Esophagus muscularis mucosa (tissue), 4 donors: ENCODE measurements at places on chromosomes 7 and 10.

DNA sequence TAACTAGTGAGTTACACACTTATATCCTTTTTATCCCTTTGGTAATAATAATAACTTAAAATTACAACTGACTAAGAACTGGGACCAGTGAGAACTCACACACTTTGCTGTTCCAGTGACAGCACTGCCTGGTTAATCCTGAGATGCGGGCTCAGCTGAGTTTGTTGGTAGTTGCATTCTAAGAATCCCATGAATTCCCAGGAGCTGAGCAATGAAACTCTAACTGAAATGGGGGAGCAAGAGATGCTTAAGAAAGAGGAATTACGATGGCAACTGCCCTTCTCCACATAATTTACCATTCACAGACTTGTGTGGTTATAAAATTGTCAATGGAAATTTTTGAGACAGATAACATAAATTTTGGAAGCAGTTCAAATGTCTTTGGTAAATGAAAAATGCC lies 659.4 kb downstream of the MAGI2 start:
- no peak for DNase-seq

- no peak for DNase-seq
Observed at GRCh38 chr7:149736478-149737360, 36.7 kb downstream of the ZNF467 start.

- no peak for DNase-seq
Observed at GRCh38 chr10:63518690-63519288, 2.4 kb upstream of the REEP3 start.

DNA sequence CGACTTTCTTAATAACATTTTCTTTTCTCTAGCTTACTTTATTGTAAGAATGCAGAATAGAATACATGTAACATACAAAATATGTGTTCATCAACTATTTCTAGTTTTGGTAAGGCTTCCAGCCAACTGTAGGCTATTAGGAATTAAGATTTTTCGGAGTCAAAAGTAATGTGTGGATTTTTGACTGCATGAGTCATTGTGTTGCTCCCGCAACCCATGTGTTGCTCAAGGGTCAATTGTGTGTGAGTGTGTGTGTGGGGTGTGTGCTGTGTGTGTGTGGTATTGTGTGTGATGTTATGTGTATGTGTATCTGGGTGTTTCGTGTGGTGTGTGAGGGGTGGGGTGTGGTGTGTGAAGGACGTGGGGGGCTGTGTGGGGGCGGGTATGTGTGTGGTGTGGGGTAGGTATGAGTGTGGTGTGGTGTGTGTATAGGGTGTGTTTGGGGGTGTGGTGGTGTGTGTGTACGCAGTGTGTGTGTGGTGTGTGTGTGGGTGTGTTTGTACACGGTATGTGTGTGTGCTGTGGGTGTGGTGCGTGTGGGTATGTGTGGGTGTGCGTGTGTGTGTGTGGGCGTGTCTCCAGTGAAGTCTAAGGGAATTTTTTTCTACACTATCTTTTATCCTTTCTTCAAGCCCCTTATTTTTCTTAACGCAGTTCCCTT lies 60.5 kb downstream of the RSU1 start:
- DNase-seq, result peak; percentile 37

DNA sequence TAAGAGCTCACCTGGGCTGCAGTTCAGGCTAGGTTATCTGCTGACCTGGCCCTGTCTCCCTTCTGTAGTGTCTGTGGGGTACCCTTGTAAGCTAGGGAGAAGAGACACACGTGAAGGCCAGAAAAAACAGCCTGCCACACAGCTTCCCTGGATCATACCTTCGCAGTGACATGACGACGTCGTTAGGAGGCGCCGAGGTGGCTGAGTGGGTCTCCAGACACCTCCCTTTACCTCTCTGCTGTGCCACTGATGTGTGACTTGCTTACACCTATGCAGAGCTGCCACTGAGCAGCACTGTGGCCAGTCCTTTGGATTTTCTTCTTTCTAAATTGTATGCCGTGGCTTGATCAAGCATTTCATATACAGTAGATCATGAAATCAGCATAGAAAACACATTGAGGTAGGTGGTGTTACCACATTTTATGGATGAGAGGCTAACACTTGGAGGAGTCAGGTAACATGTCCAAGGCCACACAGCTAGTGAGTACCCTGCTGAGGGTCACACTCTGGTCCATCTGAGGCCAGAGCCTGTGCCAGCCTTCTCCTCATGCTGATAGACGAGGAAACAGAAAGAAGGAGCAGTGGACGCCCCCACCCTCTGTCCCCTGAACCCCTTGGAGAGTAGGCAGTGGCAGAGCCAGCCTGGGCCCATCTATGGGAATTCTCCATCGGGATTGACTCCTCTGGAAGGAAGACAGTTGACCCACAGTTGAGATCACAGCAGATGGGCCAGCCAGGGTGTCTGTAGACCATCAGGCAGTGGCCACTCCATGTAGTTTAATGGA lies 23.1 kb downstream of the HTRA1 start:
- no peak for DNase-seq

- no peak for DNase-seq
Observed at GRCh38 chr10:7872041-7872442, 53.7 kb downstream of the TAF3 start.

DNA sequence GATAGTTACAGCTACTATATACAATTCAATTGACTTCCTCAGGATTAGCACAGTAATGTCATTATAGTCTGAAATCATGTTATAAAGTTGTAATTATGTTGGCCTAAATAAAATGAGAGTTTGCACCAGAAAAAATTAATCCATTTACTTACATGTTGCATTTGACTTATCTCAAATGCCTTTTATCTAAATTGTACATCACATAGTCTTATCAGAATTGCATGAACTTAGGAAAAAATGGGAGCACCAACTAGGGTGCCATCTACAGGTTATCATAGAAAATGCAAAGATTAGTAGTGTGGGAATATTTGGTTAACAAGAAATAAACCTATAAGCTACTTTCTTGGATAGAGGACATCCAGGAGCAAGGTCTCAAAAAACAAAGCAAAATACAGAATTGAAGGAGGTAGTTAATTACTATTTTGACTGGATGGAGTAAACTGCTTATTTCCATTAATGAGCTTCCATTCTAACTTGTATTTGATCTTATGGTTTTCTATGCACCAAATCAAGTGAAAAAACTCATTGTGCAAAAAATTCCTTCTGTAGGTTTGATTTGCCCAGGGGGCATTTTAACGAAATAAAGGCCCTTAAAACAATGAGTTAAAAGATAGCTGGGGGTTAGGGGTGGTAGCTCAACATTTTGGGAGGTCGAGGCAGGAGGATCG lies 60.0 kb upstream of the ORC5 start:
- no peak for DNase-seq

DNA sequence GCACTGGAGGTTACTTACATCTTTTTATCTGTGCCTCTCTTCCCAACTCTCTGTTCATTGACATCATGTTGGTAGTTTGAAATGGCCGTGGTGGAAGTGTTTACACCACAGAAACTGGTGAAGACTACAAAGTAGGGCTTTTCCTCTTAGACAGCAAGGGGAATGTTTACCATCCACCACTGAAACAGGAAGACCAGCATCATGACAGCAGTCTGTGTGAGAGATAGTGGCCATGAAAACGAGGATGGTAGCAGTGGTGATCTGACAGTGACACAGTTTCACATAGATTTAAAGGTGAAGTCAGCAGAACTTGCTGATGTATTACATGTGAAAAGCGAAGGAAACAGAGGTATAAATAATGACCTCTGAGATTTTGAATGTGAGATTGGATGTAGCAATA lies 115.7 kb downstream of the CCDC71L start:
- peak; percentile 72 for DNase-seq

DNA sequence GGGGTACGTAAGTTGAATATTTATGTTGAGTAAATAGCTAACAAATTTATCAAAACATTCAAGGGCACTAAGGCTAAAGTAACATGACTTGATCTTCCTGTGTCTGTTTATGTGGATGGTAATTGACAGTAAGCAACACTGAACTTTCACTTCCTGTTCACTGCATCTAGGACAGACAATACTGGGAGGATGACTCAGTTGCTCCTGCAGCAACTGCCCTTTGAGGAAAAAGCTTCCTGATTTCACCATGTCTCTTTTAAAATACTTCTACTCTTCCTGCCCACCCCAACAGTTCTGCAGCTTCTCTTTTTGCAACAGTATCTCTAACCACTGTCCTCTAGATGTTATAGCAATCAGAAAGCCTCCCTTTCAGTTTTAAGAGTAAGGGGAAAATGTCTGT lies 76.6 kb upstream of the HGF start:
- no peak for DNase-seq

DNA sequence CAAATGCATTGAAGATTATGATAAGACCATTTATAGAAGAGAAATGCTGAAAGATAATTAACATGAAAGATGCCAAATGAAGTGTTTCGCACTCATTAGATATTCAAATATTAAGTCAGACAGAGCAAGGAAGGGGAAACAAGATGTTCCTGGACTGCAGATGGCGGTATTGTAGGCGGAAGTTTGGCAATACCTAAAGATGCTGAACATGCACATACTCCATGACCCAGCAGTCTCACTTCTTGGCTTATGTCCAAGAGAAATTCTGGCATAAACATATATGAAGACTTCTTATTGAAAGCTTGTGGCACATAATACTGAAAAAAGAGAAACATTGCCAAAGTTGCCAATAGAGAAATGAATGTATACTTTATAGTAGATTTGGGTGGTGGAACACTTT lies 325.4 kb upstream of the SEMA3C start:
- no peak for DNase-seq

- DNase-seq, result no peak
Observed at GRCh38 chr7:141189231-141189630, 115.4 kb downstream of the TMEM178B start.

DNA sequence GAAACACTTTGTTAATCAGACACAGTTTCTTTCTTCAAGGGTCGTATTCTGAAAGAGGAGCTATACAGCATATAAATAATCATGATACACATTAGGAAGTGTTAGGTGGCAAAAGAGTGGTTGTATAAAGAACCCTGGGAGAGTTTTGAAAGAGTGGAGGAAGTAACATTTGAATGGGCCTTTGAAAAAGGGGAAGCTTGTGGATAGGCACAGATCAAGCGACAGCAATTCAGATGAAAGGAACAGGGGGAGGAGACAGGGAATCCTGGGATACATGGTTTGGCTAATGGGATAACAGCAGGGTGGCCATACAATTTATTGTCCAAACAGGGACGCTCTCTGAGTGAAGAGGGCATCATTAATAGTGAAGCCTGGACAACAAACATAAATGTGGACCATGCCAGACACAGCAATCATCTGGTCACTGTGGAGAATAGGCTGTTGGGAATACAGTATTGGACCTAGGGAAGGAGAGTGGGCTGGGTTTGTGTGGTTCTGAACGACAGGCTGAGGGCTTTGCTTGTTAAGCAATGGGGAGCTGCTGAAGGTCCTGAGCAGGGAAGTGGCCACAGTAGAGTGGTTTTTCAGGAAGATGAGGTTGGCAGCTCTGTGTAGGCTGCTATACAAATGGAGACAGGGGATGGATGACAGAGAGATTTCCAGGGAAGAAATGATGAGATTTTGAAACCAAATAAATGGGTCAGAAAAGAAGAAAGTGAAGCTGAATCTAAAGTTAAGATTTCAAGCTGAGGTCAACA lies 75.9 kb downstream of the ICA1 start:
- DNase-seq, result no peak

DNA sequence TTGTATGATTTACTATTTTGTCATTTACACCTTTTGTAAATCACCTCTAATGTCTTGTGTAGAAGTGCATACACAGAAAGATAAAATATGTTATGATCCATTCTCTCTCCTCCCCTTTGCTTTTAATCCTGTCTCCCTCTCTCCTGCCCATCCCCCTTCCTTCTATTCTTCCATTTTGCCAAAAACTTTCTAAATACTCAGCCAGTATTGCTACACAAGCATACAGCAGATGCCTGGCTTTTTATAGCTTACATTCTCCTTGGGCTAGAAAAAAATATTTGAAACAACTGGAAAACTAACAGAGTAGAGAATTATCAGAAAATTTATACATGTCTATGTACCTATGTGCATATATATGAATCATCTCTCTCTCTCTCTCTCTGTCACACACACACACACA lies 308.7 kb upstream of the BMPER start:
- DNase-seq, result no peak

DNA sequence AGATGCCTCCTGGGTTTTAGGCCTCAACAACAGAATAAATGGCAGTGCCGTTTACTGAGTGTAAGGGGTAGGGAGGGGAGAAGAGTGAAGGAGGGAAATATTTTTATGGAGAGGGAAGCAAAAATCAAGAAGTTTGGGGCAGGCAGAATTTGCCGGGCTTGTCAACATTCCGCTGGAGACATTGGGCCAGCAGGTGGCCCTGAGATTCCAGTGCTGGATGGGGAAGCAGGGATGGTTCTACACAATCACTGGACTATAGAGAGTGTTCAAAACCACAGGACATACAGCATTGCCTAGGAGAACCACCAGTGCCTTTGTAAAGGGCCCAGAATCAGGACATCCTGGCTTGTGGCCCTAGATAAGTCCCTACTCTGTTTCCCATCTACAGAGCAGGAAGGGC lies 598.6 kb upstream of the MGMT start:
- peak; percentile 78 for DNase-seq

DNA sequence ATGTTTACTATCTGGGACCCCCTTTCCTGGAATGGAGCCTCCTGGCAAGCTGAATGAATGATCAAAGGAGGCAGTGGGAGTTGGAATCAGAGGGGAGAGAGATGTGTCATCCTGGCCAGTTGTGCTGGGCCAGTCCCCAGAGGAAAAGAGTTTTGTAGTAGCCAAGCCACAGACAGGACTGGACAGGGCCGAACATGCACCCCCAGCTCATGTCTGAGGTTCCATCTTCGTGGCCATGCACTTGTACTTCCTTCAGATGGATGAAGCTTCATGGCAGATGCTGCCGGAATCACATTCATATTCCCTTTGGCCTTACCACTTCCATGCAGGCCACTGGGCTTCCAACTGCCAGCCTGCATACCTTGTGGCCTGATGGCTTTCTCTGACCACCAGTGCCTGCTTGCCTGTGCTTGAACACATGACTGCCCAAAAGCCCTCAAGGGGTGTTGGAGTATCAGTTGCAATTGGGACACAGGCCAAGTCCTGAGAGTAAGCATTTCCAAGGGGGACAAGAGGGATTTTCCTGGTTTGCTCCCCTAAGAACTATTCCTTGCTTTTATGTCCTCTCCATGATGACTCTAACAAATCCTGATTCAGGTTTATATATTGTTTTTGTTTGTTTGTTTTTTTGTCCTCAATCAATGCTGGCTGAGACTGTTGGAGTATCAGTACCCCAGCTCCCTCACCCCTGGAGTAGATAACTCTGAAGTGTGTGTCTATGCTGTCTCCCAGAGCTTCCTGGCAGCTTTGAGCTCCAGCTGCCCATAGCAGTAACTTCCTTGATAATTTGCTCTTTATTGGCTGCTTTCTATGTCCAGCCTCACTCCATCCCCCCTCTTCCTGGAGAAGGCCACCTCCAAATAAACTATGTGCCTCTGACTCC lies 63.6 kb downstream of the TMEM130 start:
- no peak for DNase-seq

GRCh38 chr7:33981226-33981625 lies 75.9 kb downstream of the BMPER start:
- no peak for DNase-seq
